HT1080 (cell line): ENCODE measurements at places on chromosomes 1 and 21. TPM values are rescaled to one million over a fixed set of nuclear protein-coding genes. Genes with fewer than 3 reads are reported as not detected.

The CRABP2 gene
- total RNA-seq, result 6.0 and 8.6 TPM in 2 replicates

The MPZ gene
- total RNA-seq, result 1.4 and 2.2 TPM in 2 replicates

The AKR7A3 gene
- 0.07 and 0.23 TPM in 2 replicates for total RNA-seq

DNA sequence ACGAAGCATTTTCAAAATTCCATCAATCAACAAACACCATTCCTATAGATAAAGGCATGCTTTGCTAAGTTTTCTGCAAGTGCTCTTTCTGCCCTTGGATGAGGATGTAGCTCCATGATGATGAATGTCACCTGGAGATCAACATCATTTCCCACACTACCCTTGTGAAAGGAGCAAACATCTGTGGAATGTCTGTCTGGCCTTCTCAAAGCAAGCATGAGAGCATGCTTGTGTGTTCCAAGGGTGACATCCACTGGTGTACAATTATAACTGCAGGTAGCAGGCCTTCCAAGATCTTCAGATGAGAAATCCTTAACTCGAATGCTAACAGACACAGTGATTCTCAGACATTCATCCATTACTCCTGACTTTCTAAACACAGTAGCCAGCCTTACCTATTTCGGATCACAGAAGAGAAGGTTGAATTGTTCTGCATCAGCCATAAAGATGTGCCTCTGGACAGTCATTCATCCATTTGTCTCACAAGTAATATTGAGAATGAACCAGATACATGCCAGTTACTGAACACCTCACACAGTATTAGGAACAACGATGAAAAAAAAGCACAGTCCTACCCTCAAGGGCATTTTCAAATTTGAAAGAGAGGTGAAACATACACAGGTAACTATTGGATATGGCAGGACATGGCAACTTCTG is 162.4 kb downstream of the TPR start:
- peak; percentile 69 for DNase-seq

DNA sequence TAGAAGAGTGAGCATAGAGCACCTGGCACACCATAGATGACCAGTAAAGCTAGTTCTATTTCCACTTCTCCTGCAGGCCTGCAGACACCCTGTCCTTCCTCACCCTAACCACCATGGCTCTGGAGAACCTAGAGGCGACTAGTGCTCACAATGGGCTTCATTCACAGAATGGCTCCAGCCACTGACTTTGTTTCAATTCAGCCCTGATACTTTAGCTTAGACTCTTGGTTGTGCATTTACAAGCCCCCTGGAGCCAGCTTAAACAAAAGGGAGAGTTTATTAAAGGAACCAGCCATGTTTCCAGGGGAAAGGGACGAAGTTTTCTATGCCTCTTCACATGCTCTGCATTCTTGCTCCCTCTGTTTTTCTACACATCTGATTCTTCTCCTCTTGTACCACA is 123.7 kb downstream of the NAV1 start:
- no peak for DNase-seq

DNA sequence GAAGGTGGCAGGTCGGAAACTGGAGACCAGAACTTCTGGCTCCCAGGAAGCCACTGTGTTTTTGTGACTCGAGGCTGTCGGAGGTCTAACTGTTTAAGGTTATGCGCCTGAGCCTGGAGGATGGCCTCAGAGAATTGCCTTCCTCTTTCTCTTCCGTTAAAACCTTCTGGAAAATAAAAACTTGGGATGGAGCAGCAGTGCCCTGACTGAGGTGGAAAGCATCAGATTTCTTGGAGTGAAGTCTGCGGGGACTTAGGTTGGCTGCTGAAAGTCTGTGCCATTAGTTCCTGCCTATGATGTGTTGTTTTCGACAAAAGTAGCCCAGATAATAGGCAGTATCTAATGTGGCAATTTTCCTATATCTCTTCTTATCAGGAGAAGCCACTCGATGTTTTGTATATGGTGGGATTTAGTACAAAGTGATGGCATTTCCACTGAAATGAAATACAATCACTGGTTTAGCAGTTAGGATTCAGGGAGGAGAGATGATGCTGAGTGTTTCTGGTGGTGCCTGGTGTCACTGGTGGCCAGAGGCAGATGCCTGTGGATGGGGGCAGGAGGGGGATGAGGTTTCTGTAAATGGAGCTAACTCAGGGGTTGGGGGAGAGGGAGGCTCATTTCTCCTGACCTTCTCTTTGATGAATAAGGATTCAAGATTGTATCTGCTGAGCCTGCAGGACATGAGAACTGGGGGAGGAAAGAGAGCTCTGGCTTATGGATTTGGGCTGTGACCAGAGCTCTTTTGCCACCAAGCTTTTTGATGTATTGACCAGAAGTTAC is 150.8 kb downstream of the CAMTA1 start:
- DNase-seq, result no peak

GRCh38 chr1:8598060-8598724 is 219.2 kb downstream of the RERE start:
- DNase-seq, result no peak

- DNase-seq, result peak; percentile 91
These were observed 11.7 kb upstream of the ENO1 start for GRCh38 chr1:8889925-8890785.

DNA sequence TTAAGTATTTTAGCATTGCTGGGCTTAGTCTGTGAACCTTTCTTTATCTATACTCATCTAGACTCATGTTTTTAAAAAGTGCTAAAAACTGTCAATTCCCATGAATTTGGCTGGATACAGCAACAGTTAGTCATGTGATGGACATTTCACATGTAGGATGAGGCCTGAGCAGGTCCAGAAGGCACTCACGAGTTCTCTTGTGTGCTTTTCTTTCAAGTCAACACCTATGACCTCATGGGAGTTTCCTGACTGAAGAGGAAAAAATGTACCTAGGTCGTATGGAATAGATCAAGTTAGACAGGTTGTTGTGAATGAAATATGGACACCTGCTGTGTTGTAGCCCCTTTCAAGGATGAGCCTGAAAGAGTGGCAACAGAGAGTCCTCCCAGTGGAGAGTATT is 394.2 kb downstream of the DUSP10 start:
- DNase-seq, result no peak

DNA sequence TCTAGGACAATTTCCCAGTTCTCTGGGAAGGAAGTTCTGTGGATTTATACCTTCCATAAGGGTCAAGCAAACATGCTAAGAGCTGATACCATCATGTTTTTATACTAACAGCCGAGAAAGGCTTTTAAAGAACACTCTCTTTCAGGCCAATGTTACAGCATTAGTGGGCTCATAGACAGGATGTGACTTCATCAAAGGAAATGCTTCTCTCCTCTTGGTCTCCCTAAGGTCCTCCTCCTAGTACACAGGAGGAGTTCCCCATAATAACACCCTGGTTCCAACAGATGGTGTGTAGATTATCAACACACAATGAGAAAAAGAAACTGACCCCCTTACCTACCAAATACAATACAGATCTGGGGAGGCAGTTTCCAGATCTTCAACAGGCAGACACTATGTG is 26.7 kb upstream of the GLIS1 start:
- DNase-seq, result peak; percentile 63

DNA sequence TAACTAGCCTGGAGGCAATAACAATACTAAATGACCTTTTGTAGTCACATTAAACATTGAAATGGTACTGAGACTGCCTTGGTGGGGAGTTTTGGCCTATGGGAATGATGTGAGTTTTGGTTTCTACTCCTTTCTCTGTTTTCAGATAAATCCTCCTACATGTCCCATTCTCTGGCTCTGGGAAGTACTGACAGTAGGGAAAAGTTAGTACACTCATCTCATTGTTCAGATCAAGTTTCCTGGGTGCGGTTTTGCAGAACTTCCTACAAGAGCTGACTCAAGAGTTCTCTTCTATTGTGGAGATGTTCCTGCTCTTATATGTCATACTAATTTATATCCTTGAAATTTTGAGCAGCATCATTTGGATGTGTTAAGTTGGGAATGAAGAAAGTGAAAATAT is 74.2 kb upstream of the MACF1 start:
- peak; percentile 96 for DNase-seq

GRCh38 chr1:220999872-221000863 is 120.9 kb downstream of the HLX start:
- DNase-seq, result no peak

DNA sequence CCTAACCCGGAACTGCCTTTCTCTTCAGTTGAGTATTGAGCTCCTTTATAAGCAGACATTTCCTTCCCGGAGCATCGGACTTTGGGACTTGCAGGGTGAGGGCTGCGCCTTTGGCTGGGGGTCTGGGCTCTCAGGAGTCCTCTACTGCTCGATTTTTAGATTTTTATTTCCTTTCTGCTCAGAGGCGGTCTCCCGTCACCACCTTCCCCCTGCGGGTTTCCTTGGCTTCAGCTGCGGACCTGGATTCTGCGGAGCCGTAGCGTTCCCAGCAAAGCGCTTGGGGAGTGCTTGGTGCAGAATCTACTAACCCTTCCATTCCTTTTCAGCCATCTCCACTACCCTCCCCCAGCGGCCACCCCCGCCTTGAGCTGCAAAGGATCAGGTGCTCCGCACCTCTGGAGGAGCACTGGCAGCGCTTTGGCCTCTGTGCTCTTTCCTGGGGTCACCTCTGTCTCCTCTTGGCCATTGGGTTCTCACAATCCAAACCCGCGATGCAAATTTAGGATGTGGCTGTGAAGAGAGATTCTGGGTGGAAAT is 3.7 kb downstream of the OLIG2 start:
- DNase-seq, result no peak

DNA sequence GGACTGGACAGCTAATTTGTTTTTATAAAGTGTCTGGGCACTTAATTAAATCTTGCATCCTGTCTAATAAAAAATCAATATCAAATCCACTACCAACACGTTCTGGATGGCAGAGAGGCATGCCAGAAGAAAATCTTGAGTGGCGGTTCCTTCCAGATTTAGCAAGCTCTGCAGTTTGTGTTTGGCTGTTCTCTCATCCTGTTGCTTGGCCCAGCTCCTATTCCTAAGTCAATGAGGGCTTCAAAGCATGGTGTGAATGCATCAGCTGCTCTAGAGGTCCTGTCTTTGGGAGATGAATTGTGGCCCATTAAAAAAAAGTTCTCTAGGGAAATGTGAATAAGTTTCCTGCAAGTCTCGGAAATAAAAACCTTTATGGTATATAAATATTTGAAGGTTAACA is 90.3 kb downstream of the DISC1 start:
- no peak for DNase-seq

DNA sequence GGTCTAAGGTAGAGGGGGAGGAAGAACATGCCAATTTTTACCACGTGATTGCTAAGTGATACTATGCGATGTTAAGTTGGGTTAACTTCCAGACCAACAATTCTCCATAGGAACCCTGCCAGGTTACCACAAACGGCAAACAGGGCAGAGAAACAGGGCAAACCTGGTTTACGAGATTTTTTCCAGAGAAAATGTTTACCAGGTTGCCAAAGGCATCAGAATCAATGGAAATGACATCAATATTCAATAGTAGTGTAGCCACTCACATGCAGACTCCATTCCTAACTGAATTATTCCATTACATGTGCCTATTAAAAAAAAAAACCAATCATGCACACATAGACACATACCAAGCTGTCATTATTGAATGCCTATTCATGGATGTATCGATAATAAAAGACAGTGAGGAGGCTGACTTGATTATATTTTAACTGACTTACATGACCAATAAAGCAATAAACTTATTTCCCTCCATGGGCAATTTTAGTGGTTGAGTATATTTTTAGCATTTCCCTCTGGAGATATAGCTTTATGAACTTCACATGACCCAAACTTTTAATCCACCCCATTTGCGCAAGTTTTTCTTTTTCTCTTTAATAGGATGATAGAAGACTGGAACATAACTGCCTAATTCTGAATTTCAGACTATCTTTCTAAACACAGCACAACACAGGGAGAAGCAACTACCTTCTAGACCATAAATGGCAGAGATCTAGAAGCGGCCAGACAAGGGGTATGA is 40.5 kb upstream of the KCNE1 start:
- DNase-seq, result no peak

GRCh38 chr1:244603498-244603897 is 49.4 kb upstream of the DESI2 start:
- DNase-seq, result peak; percentile 10

DNA sequence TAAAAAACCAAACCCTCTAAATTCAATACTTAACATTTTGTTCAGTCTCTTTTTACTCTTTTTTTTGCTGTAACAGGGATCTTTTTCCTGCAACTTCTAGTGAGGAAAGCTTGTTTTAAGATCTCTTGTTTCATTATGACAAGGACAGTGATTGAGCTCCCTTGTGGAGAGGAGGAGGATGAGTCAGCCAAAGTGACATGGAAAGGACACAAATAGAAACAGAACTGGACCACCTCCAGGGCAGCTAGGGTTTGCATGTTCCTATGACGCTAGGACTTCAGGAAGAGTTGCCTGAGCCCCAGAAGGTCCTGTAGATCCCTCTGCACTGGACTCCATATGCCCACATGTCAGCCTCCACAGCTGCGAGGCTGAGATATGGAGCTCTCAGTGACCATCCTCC is 212.6 kb upstream of the FAM78B start:
- DNase-seq, result peak; percentile 40
